Progenitor cell of endocrine pancreas (in vitro differentiated cells): ENCODE measurements at places on chromosomes 4 and X. TPM values are rescaled to one million over a fixed set of nuclear protein-coding genes. Genes with fewer than 3 reads are reported as not detected.

Gene PDLIM3
- total RNA-seq, result 3.2 and 3.8 TPM in 2 replicates

Gene ARHGEF9
- total RNA-seq, result 20.4 and 20.9 TPM in 2 replicates

Gene TBC1D25
- 12.6 and 14.5 TPM in 2 replicates for total RNA-seq

Gene VCX3A
- total RNA-seq, result 0.29 and 0.51 TPM in 2 replicates

Gene TMPRSS11F
- not detected in 2 replicates for total RNA-seq

Gene BEND4
- 0.55 and 0.78 TPM in 2 replicates for total RNA-seq

DNA sequence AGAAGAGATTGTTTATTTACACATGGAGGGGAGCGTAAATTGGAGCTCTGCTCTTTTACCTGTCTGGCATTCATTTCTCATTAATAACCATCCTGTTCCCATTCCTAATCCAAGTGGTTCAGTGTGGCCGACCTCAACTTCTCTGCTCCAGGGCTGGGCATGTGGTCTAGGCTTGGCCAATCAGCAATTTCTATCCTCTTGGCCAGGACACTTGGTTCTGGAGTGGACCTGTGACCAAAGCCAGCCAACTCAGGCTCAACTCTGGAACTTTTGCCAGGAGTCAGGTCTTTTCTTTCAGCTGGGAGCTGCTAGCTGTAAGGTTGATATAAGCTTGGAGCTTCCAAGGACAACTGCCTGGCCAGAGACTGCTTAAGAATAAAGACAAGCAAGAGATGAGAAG, 15.6 kb upstream of the RASL11B start:
- H3K4me3 ChIP-seq, result no peak overlapping the region
- DNase-seq, result no peak
- no peak overlapping the region for H3K27ac ChIP-seq
- H3K36me3 ChIP-seq, result no peaks in the 10 kb centered on the region

DNA sequence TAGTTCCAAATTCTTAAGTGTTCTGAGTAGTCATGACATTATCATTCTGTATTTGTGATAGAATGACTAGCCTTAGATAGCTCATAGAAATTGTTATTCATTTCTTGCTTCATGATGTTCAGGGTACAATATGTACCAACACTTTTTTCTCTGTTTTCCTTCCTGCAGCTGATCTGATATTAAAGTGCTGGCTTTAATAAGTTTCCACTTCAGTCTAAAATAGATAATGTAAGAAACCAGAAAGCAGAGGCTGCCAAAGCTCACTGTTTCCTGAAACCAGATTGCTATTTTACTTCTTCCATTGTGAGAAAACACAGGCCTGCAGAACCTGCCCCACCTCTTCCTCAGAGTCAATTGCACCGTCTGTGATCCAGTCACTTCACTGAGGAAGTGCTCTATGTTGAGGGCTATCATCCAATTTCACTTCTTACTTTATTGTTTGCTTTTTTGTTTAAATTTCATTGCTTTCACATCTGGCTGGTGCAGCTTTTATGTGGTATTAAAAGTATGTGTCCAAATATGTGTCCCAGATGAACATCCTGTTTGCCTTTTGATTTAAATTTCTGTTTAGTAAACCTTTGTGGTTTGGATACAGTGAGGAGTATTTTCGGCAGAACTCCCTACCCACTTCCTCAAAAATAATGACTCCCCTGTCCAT, 652.1 kb downstream of the ANKRD50 start:
- no peak overlapping the region for H3K27ac ChIP-seq
- no peaks in the 10 kb centered on the region for H3K36me3 ChIP-seq
- no peaks in the 10 kb centered on the region for H3K27me3 ChIP-seq
- H3K4me1 ChIP-seq, result no peaks in the 10 kb centered on the region

GRCh38 chrX:153560000-153560399, 38.9 kb downstream of the CCNQ start:
- H3K27ac ChIP-seq, result no peak overlapping the region
- peaks cover 5% of the 10 kb centered on the region for H3K27me3 ChIP-seq
- no peaks in the 10 kb centered on the region for H3K36me3 ChIP-seq
- H3K4me1 ChIP-seq, result no peaks in the 10 kb centered on the region
- H3K4me3 ChIP-seq, result no peak overlapping the region

DNA sequence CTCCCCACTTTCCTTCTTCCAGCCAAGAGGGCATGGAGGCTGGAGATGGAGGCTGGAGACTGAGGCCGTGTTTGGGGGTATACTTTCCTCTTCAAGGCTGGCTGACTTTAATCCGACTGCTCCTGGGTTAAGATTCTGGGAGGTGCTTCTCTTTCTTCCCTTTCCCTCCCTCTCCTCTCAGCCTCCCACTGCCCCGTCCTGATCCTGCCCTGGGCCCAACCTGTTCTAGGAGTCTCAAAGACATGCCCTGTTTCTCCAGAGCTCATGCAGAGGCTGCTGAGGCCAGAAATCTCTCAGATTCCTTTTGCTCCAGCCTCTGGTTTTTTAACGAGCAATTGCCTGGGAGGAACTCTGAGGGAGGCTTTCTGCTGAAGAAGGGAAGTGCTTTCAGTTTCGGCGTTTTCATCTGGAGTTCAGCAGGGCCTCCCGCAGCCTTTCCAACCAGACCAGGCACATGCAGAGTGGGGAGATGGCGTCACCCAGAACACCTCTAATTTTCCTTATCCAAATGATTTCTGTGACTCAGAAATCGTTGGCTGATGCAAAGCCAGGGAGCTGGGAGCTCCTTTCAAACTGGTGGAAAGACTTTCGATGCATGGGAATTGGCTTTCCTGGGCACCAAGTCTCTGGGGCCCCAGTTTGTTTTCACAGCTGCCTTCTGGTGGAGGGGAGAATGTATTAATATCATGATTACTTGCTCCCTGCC, 34.5 kb upstream of the FAM9C start:
- H3K27ac ChIP-seq, result peak overlapping the region; percentile 37
- H3K4me3 ChIP-seq, result no peak overlapping the region
- peaks cover 3% of the 10 kb centered on the region for H3K4me1 ChIP-seq
- DNase-seq, result no peak

DNA sequence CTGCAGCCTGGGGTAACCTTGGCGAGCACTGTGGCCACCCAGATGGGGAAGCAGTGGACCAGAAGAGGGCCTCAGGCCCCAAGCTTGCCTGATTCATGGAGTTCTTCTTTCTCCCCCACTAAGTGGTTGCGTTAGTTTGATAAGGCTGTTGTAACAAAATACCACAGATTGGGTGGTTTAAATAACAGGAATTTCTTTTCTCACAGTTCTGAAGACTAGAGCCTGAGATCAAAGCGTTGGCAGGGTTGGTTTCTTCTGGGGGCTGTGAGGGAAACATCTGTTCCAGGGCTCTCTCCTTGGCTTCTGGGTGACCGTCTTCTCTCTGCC, 105.7 kb upstream of the GATB start:
- H3K27me3 ChIP-seq, result peaks cover 9% of the 10 kb centered on the region
- H3K4me3 ChIP-seq, result no peak overlapping the region
- no peak for DNase-seq
- H3K4me1 ChIP-seq, result no peaks in the 10 kb centered on the region

DNA sequence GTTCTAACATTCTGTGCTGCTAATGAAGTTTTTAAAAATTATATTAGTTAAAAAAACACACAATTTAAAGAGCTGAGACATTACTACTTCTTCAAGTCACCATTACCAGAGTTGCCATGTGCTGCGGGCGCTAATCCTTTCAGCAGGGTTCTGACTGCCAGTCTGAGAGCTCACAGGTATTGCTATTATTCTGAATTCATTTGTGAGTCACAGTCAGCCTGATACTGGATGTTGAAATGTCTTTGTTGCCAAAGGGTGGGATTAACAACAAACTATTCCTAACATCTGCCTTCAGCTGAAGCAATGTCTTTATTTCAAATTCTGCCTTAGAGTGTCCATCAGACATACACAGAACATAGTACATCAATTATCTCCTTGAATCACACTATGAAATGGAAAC, 197.1 kb upstream of the FGF13 start:
- H3K27me3 ChIP-seq, result no peaks in the 10 kb centered on the region
- no peak overlapping the region for H3K27ac ChIP-seq
- H3K4me1 ChIP-seq, result peaks cover 4% of the 10 kb centered on the region
- no peaks in the 10 kb centered on the region for H3K36me3 ChIP-seq

DNA sequence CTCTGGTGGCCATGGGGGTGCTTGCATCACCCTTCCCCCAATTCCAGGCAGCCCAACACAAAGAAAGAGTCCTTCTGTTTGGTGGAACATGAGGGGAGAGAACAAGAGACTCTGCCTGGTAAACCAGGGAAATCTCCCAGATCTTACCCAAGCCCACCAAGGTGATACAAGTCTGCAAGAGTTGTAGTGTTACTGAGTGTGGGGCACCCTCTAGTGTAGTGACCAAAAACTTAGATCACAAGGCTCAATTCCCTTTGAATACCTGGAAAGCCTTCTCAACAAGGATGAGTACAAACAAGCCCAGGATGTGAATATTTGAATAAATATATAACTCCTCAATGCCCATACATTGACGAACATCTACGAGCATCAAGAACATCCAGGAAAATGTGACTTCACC, 64.7 kb downstream of the IL13RA2 start:
- H3K27ac ChIP-seq, result no peak overlapping the region
- H3K4me1 ChIP-seq, result no peaks in the 10 kb centered on the region
- H3K4me3 ChIP-seq, result no peak overlapping the region
- no peak for DNase-seq

DNA sequence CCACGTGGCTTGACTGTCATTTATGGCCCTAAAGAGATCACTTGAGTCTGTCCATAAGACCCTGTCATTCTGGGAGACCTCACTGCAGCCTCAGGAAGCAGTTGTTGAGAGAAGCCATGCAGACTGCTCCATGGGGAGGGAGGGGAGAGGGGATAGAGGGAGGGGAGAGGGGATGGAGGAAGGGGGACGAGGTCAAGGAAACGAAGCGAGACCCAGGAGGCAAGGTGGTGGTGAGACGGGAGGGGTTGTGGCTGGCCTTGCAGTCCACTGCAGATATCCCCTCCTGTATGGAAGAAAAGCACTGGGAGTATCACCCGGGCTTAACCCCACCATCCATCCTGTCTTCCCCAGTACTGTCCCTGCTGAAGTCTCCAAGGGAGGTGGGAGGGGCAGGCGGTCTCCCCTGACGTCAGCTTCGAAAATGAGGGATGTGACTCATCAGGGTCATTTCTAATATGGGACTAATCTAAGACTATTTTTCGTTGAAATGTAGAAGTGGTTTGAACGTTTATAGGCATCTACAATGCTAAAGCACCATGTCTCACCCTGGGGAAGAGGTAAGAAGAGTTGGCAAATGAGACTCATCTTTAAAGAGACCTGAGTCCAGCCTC, 5.6 kb downstream of the TMEM255A start:
- H3K4me1 ChIP-seq, result peaks cover 11% of the 10 kb centered on the region
- no peak overlapping the region for H3K4me3 ChIP-seq
- no peak for DNase-seq
- H3K36me3 ChIP-seq, result no peaks in the 10 kb centered on the region
- no peak overlapping the region for H3K27ac ChIP-seq

DNA sequence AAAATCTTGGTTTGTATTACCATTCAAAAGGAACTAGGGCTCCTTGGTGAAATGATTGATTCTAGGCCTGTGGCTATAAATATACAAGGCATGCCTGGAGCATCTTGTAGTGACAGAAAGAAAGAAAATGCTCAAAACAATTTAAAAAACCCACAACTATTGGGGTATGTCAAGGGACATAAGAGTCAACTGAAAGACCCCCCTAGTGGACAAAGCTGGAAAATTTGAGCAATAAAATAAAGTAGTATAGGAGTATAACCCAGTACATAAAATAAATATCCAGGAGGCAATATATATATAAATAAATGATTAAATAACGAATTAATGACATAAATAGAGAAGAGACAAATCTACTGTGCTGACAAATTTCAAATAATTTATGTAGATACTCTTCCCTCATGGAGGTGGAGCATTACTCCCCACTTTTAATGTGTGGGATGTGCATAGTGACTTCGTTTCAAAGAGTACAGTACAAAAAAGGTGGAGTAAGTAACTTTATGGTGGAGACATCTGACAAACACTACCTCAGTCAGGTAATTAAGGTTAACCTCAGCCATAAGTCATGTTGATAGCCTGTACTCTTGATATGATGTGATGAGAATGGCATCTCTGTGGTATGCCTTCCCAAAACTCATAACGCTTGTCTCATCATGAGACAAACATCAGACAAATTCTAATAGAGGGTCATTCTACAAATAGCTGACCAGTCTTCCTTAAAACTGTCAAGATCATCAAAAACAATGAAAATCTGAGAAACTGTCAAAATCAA, 185.0 kb upstream of the GLRA2 start:
- DNase-seq, result no peak
- H3K36me3 ChIP-seq, result no peaks in the 10 kb centered on the region
- no peaks in the 10 kb centered on the region for H3K4me1 ChIP-seq

DNA sequence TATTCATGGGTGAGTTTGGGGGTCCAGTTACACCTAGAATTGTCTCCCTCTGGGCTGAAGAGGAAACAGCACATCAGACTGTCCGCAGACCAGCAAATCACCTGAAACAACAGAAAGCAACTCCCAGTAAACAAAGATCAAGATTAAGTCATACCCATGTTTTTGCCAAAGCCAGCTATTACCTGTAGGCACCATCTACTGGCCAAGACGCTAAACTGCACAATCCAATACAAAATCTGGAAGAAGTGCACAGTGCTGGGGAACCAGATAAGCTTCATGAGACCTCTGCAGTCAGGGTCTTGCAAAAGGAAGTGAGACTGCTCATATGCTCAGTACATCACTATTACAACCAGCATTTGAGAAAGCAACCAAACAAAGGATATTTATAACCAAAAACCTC, 157.5 kb upstream of the ITM2A start:
- no peaks in the 10 kb centered on the region for H3K27me3 ChIP-seq
- H3K36me3 ChIP-seq, result no peaks in the 10 kb centered on the region
- no peak for DNase-seq
- no peak overlapping the region for H3K4me3 ChIP-seq

DNA sequence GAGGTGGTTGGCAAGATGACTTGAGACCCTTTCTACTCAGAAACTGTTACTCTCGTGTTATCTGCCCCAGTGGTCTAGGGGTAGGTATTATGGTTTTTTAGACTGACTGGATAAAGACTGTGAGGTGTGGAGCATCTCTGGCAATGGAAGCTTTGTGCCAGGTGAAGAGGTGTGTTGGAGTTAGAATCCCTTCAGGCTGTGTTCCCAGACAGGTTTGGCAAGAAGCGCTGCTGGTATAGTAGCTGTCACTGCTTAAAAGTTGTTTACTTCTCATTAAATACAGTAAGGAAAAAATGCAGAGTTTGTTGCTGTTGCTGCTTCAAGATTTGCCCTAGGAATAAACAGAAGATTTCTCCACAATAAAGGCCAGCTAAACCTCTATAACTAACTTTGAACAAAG, 35.3 kb downstream of the AREG start:
- peaks cover 26% of the 10 kb centered on the region for H3K4me1 ChIP-seq
- peaks cover 5% of the 10 kb centered on the region for H3K27me3 ChIP-seq
- no peak overlapping the region for H3K4me3 ChIP-seq
- H3K36me3 ChIP-seq, result no peaks in the 10 kb centered on the region
- H3K27ac ChIP-seq, result no peak overlapping the region

DNA sequence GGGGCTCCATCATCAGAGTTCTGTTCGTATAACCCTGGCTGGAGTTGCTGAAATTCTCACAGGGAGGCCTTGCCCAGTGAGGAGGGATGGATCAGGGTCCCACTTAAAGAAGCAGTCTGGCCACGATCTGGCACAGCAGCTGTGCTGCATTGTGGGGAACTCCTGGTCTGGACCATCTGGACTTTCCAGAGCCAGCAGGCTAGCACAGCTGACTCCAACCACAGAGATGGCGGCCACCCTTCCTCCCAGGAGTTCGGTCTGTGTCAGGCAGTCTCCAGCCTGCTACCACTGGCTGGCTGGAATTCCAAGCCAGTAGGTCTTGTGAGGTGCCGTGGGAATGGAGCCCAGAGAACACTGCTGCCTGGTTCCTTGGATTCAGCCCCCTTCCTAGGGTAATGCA, 62.0 kb downstream of the SLAIN2 start:
- peaks cover 26% of the 10 kb centered on the region for H3K36me3 ChIP-seq
- H3K27me3 ChIP-seq, result no peaks in the 10 kb centered on the region
- H3K4me3 ChIP-seq, result no peak overlapping the region
- DNase-seq, result no peak
